ENCODE measurements at places on chromosomes 2 and 18.
A peak's percentile ranks its signal among the peaks of the same experiment; 100 is the strongest.

DNA sequence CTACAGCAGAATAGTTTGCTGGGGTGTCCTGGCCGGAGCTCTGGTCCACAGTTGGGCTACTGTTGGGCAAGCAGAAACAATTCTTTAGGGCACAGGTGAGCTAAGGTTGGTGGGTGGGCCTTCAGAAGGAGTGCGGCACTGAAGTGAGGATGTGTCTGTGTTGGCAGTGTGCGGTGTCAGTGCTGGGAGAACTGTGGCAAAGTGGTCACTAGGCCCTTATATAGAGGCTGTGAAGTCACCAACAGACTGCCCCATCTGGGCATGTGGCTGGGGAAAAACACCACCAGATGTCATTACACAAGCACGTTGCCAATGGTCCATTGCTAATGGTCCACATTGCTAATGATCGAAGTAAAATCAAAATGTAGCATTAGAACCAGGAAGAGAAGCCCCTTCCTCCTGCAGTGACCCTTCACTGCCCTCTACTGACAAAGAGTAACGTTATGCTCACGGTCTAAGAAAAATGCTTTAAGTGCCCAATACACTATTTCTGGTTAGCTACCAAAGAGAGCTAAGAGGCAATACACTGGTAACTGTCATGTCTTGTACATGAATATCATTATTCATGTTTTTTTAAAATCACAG is 21.3 kb downstream of the SCN1A start:
- DNase-seq: peak; percentile 5

- no peak for DNase-seq
Observed at GRCh38 chr2:143422681-143423080, 293.5 kb downstream of the ARHGAP15 start.

DNA sequence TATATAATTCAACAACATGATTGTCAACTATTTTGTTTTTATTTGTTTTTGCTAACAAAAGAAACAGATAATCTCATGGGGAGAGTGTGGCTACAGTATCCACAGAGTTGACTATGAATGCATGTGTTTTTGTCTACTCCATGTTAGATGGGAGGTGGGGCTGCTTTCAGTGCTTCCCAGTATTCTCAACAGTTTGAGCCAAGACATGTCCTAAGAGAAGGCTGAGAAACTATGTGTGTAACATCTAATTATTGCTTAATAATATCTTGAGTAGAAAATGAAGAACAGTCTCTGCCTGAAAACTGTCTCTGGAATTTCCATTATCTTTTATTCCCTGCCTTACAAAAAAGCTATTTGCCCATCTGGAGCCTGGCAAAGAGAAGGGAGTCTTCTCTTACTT is 178.8 kb upstream of the MMADHC start:
- DNase-seq: peak; percentile 10

DNA sequence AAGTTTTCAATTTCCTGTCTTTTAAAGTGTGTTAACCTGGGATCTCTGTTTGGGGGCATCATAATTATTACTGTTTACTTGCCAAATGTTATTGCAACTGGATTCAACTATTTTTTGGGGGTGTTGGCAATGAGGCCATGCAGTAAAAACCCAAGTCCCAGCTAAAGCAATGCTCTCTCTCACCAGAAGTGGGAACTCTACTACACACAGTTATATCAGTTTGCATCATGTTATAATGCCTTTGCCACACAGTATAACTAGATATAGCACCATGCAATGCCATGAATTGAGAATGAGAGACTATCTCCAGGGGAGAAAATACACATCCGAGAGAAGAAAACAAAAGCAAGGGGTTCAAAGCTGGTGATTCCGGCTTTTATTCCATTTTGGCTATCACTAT is 79.0 kb downstream of the GCA start:
- no peak for DNase-seq

GRCh38 chr2:175852879-175853615 is 149.0 kb downstream of the LNPK start:
- DNase-seq: no peak

DNA sequence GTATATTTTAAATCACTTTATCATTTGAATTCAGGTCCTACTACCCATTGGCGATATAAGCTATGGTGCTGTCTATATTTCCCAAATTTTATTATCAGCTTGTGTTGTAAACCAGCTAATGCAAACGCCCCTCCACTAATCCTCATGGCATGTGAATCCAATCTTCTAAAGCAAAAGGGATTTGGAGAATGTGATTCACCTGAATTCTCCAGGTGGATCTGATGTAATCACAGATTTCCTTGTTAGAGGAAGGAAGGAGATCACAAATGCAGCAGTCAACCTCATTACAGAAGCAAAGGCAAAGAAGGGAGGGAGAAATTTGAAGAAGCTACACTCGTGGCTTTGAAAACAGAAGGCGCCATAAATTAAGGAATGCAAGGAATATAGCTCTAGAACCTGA is 431.1 kb upstream of the CDH19 start:
- no peak for DNase-seq
